ENCODE measurements at places on chromosomes 2 and 18. TPM values are rescaled to one million over a fixed set of nuclear protein-coding genes. Genes with fewer than 3 reads are reported as not detected.

DNA sequence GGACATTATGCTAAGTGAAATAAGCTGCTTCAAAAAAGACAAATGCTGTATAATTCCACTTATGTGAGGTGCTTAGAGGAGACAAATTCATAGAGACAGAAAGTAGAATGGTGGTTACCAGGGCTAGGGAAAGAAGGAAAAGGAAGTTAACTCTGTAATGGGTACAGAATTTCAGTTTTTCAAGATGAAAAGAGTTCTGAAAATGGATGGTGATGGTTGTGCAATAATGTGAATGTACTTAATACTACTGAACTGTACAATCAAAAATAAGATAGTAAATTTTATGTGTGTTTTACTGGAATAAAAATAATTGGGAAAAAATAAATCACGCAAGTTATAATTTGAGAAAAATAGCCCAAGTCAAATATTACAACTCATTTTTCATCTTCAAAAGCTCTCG lies 27.5 kb downstream of the ARHGAP25 start:
- DNase-seq = no peak

- no peak for DNase-seq
Measured at GRCh38 chr2:45257820-45258219, 248.6 kb upstream of the SIX2 start.

GRCh38 chr2:78145395-78145996 lies 623.3 kb upstream of the LRRTM4 start:
- DNase-seq = no peak

Gene SPDYA
- 0.91 TPM for total RNA-seq

Gene TUBB8B
- total RNA-seq = not detected

DNA sequence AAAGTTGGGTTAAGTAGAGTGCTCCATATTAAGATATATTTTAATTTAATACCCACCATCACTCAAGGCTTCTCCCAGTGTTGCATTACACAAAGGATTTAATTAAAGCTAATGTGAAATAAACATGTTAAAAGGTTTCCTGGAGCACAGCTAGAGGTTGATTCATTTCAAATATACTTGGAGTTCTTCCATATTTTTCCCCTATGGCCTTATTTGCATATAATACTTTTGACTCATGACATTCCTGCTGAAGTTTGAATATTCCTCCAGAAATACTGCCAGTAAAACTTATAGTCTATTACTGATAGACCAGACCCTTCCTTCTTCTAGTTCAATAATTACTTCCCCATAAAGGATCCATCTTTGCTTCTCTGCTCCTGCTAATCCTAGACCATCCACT lies 227.5 kb downstream of the GULP1 start:
- no peak for DNase-seq

- no peak for DNase-seq
Measured at GRCh38 chr18:10928772-10929373, 220.5 kb downstream of the PIEZO2 start.

Gene ZNF638
- 59.3 TPM for total RNA-seq

Gene XPO1
- total RNA-seq = 211 TPM

All from activated T-cell treated with anti-CD3 and anti-CD28 coated beads, Interleukin-2, amount 50 U/mL, for 4 hours (primary cell).